ENCODE measurements at places on chromosomes 11 and 22. TPM values are rescaled to one million over a fixed set of nuclear protein-coding genes. Genes with fewer than 3 reads are reported as not detected.

Gene PICALM
- 110 TPM for polyA plus RNA-seq

GRCh38 chr11:95989076-95989605, 65.2 kb upstream of the MTMR2 start:
- DNase-seq, result no peak

DNA sequence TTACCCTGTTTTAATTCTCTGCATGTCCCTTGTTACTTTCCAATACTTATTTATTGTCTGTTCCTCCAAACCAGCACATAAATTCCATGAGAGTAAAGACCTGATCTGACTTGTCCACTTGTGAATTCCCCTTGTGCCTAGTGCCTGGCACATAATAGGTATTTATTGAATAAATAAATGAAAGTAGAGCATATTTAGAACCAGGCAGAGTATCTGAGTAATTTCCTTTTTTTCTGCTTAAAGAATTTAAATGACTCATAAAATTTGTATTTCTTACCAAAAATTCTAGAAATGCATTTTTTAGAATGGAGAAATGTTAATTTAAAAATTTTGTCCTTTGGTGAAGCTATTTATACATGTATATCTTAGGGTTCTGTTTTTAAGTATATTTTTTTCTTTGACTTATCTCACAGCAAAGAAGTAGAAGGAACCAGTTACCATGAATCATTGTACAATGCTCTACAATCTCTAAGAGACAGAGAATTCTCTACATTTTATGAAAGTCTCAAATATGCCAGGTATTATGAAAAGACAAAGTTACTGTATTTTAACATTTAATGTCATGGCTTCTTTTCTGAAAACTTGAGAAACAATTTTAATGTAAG, 96.8 kb downstream of the ATM start:
- DNase-seq, result no peak

GRCh38 chr11:128970598-128971190, 28.0 kb upstream of the TP53AIP1 start:
- DNase-seq, result no peak

Gene IL17RA
- 4.6 TPM for polyA plus RNA-seq

GRCh38 chr11:129264114-129264513, 72.0 kb upstream of the ARHGAP32 start:
- no peak for DNase-seq

GRCh38 chr22:42948294-42948693, 66.7 kb downstream of the PACSIN2 start:
- DNase-seq, result no peak

Gene TMEM191C
- 0.69 TPM for polyA plus RNA-seq

GRCh38 chr11:3826721-3827120, 14.0 kb downstream of the RHOG start:
- no peak for DNase-seq

DNA sequence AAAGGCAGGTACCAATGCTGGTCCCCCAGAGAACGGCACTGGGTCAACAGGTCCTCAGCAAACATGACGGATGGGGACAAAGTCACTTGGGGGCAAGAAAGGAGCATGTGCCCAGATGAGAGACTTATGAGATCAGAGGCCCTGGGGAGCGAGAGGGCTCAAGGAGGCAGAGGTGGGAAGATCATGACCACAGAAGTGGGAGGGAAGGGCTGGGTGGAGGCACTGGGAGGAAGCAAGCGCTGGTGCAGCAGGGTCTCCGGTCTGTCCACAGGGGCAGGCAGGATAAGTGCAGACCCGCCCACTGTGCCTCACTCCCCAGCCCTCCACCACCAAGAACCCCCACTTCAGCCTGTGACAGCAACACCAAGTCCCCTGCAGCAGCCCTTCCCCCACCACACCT, 10.9 kb downstream of the ELFN2 start:
- no peak for DNase-seq

DNA sequence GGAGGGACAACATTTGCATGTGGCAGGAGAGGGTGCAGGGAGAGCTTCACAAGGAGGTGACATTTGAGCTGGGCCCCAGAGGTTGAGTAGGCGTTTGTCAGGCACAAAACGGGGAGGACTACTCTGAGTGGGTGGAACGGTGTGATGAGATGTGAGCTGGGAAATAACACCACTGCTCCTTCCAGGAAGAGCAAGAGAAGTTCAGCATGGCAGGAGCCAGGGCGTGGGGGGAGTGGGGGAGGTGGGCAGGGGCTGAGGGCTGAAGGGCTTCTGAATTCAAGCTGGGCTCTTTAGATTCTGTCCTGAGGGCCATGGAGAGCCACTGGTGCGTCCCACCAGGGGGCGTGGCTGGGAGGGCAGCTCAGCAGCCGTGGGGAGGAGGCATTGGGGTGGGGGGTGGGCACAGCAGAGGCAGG, 54.2 kb downstream of the OTOG start:
- DNase-seq, result no peak

Gene FAT3
- polyA plus RNA-seq, result 8.1 TPM

DNA sequence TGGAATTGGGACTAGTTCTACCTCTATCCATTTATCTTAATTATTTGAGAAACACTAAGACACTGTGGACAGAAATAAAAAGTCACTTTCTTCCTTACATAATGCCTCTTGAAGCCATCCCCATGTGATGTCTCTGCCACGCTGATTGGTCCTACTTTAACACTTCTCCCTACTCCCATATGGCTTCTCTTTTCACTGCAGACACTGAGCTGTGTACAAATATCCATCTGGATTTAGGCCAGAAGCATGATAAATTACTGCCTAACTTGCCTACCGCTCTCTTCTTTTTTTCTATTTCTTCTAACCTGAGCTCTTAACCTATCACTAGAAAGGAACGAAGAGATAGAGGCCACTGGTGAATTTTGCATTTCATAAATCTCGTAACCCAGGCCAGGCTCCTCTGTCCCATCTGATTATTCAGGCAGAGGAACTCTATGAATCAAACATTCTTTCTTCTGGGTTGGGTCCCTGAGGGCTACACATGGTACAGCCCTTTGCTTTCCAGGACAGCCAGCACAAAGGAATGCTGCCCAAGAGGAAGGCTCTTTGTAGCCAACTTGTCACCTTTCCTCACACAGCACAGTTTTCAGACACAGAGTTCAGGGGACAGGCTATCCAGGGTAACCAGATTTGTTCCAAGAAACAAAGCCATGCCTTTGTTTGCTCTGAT, 878.5 kb upstream of the LRRC4C start:
- no peak for DNase-seq

- no peak for DNase-seq
These were observed 31.0 kb upstream of the BIRC3 start for GRCh38 chr11:102286292-102286691.

Gene CLCF1
- 2.2 TPM for polyA plus RNA-seq

GRCh38 chr22:25694196-25694907, 47.6 kb upstream of the MYO18B start:
- no peak for DNase-seq

- no peak for DNase-seq
These were observed 258.7 kb downstream of the DCDC1 start for GRCh38 chr11:31110830-31111229.

Gene MPPED2
- polyA plus RNA-seq, result 6.5 TPM

Gene PYGM
- not detected for polyA plus RNA-seq

DNA sequence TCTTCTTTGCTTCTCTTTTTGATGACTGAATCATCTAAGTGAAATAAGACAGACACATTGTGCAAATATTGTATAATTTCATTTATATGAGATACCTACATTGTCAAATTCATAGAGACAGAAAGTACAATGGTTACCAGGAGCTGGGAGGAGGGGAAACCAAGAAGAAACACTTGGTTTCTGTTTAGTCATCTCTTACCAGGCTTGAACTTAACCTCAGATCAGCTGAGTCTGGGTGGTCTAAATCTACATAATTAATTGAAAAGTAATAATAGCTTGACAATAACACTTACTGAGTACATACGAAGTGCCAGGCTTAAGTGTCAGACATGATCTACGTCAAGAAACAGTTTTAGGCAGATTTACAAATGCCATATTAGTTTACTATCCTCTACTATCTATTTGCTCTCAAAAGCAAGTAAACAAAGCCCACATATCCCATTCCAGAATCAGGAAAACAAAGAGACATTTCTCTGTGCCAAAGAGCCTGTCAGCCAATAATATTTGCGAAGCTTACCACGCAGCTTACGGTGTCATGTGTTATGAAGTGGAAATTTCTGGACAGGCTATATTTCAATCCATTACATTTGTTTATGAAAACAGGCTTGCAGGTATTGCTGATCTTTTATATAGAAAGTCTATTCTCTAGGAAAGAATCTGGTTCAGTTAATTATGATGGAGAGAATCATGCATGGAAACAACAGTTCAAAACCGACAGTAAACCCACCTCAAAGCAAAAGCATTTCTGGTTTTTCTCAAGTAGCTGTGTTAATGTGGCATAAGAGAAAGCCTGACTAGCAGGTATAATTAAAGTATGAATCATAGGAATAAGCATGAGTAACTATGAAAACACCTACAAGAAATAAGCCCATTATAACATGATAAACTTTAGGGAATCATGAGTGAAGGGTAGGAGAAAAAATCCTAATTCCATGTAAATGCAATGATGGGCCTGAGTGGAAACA, 2.7 kb upstream of the ARHGAP42 start:
- DNase-seq, result no peak

GRCh38 chr11:74949753-74950137, 679 bp downstream of the SPCS2 start:
- DNase-seq, result peak; percentile 7

DNA sequence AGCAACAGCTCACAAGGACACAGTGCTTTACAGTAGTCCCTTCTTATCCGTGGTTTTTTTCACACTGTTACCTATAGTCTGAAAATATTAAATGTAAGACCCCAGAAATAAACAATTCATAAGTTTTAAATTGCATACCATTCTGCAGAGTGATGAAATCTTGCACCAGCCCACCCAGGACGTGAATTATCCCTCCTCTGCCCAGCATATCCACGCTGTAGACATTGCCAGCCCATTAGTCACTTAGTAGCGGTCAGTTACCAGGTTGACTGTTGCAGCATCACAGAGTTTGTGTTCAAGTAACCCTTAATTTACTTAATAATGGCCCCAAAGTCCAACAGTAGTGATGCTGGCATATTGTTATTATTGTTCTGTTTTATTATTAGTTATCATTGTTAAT, 3.6 kb downstream of the CLTCL1 start:
- no peak for DNase-seq

Gene FAM83F
- polyA plus RNA-seq, result 0.23 TPM

- no peak for DNase-seq
These were observed 82.1 kb upstream of the PTH start for GRCh38 chr11:13577881-13578280.

Gene NLRP14
- polyA plus RNA-seq, result 0.05 TPM

- no peak for DNase-seq
These were observed 20.5 kb downstream of the LRRC55 start for GRCh38 chr11:57202281-57202680.

DNA sequence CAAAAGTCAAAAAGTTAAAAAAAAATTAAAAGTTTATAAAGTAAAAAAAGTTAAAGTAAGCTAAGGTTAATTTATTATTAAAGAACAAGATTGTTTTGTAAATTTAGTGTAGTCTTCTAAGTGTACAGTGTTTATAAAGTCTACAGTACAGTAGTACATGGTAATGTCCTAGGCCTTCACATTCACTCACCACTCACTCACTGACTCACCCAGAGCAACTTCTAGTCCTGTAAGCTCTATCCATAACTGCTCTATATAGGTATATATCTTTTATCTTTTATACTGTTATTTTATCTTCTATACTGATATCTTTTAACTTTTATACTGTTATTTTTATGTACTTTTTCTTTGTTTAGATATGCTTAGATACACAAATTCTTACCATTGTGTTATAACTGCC, 11.2 kb downstream of the C2CD3 start:
- no peak for DNase-seq

Gene FOLR3
- not detected for polyA plus RNA-seq

DNA sequence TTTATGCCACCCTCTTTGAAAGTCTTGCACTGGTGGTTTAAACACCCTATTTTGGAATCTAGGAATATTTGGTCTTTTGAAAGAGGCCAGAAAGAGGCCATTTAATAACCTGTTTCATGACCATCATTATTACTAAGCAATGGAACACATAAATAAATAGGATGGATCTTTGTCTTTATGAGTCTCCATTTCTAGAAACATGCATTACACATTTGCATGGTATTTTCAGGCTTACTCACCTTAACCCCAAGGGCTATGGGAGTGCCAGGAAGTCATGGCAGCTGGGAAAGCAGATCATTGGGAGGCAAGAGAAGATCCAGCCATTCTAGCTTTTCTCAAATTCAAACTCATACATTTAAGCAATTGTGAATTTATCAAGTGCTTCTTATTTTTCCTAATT, 185.8 kb upstream of the POU2AF2 start:
- DNase-seq, result no peak

GRCh38 chr22:36493690-36494110, 12.3 kb upstream of the TXN2 start:
- DNase-seq, result no peak

DNA sequence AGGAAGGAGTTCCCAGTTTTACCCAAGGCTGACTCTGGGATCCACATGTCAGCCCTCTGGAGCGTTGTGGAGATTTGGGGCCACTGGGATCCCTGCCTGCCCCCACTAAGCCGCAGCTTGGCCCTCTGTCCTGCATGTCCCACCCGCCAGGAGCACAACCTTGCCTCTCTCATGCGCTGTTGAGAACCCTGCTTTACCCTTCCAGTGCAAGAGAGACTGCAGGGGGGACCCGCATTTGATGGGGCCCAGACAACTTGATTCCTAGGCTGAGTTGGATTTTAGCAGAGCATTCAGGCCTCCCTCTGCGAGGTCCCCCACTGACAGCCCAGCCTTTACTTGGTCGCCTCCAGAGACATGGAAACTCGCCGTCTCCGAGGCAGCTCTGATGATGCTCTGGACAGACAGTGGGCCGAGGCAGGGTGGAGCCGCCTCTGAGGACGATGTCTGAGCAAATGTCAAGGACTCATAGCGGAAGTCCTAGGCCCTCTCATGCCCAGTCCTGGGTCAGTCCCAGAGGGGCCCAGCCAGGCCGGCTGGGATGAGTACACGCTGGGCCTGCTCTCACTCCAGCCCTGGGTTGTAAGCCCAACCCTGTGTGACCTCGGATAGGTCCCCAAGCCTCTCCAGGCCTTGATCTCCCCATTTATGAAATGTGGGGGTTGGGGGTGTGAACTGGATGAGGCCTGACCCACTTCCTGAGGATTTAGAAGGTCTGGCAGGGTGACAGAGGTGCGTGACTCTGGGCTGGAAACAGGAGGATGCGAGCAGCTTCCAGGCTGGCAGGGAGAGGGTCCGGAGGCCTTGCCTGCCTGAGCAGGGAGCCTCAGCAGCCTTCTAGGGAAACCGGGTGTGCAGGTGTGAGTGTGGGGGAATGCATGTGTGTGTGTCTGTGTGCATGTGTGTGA, 630 bp downstream of the CD5 start:
- DNase-seq, result no peak

- DNase-seq, result no peak
These were observed 2.3 kb downstream of the OPCML start for GRCh38 chr11:133529807-133530500.

DNA sequence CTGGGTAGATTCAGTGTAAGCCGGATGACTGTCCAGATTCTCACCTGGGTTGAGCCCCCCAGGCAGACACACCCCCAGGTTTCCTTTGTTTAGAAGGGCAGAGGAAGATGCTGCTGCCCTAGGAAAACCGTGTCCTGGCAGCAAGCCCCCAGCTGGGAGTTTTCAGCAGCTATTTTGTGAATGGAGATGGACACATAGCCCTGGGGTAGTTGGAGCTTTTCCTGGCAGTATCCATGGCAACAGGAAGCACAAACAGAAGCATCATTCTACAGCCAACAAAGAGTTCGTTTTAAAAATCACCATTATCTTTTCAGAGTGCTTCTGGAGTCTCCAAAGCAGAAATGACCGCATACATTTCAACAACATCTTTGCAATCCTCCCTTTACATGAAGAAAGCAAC, 245.5 kb downstream of the BRD1 start:
- no peak for DNase-seq
